ENCODE measurements at places on chromosomes 11 and 22.

DNA sequence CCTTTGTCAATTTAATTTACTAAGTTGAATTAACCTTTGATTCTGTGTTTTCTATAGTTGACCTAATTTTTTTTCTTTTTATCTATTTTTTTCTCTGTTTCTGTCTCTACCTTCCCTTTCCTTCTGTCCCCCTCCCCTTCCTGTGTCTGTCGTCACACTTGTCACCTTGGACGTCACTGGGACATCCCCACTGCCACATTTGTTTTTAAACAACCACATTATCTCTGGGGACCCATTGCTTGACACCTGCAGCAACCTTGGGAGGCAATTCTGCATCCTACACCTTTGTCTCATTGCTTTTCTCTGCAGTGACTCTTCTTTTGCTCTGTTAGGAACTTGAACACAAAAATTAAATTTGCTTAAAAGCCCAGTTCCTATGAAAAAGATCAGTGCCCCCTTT, 51.8 kb upstream of the TTC12 start:
- peak; percentile 5 for DNase-seq

GRCh38 chr11:122048401-122048800, 67.6 kb downstream of the BLID start:
- DNase-seq: no peak

GRCh38 chr11:5624489-5625279, at the start of gene TRIM34:
TSS of gene TRIM34 (plus strand) at chr11:5625001. CDS start at chr11:5632332, 7,331 bp downstream.
- DNase-seq: peak; percentile 65

- DNase-seq: no peak
Observed at GRCh38 chr11:62169448-62169847, 20.6 kb upstream of the SCGB1D1 start.

DNA sequence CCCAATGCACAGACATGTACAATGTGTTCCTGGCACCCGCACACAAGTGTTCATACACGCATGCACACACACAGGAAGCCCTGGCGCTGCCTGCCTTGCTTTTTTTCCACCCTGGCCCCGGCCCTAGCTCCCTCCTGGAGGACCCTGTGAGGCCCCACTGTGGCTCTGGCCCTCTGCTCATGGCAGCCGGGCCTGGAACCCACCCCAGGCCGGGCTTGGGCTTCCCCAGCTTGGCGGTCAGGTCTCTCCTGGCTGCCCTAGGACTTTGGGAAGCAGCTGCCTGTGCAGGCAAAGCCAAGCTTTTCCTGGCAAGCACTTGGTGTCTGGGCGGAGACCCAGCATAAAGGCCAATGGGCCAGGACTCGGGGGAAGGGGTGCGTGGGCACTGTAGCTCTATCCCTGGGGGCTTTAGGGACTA, 30.5 kb downstream of the CD82 start:
- peak; percentile 87 for DNase-seq

- no peak for DNase-seq
Observed at GRCh38 chr11:57978686-57979531, 44.8 kb upstream of the OR9Q1 start.

- no peak for DNase-seq
Observed at GRCh38 chr11:119447664-119448242, 24.8 kb upstream of the THY1 start.

- no peak for DNase-seq
Observed at GRCh38 chr11:94635072-94635471, 67.9 kb downstream of the PIWIL4 start.

DNA sequence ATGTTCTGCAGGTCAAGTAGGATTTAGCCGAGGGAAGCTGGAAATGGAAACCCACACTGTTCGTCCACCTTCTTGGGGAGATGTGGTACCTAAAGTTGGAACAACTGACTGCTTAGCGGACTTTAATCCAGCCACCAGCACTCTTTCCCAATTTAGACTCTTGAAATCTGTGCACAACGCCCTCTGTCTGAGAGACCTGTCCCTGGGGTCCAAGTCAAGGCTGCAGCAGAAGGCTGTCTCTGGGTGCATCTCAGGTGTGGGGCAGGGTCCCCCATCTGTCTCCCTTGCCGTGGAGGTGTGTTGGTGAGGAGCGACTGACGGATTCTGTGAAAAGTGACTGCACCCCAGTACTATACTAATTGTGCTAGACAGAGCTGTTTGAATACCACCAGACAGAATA, 168.2 kb upstream of the CADM1 start:
- DNase-seq: no peak

GRCh38 chr11:64998141-64998540, 1.4 kb upstream of the BATF2 start:
- no peak for DNase-seq

GRCh38 chr11:119808407-119809185, 79.6 kb upstream of the NECTIN1 start:
- no peak for DNase-seq

DNA sequence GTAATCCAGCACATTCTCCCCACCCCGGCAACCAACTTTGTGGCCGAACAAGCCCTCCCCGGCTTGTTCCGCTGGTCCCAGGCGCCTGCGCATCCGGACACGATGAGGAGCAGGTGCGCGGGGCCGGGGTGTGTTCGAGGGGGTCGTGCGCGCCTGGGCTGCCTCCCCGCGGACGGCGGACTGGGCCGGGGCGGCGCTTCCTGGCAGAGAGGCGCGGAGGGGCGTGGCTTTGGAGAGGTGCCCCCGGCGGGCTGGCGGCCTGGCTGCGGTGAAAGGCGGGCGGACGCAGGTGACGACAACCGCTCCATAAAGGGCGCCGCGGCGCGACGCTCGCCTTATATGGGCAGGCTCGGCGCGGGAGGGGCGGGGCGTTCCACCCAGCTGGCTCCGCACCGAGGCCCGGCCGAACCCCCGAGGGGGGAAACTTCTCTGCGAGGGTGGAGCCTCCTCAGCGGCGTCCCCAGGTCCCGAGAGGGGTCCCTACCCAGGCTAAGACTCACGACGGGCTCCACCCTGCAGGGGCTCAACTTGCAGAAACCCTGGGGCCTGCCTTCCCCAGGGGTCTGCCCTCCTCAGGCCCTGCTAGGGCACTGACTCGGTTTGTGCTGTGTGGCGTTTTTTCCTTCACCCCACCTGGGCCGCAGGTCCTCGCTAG, 26.4 kb downstream of the TXN2 start:
- DNase-seq: peak; percentile 88

- no peak for DNase-seq
Observed at GRCh38 chr11:110113505-110113904, 20.3 kb downstream of the ZC3H12C start.

DNA sequence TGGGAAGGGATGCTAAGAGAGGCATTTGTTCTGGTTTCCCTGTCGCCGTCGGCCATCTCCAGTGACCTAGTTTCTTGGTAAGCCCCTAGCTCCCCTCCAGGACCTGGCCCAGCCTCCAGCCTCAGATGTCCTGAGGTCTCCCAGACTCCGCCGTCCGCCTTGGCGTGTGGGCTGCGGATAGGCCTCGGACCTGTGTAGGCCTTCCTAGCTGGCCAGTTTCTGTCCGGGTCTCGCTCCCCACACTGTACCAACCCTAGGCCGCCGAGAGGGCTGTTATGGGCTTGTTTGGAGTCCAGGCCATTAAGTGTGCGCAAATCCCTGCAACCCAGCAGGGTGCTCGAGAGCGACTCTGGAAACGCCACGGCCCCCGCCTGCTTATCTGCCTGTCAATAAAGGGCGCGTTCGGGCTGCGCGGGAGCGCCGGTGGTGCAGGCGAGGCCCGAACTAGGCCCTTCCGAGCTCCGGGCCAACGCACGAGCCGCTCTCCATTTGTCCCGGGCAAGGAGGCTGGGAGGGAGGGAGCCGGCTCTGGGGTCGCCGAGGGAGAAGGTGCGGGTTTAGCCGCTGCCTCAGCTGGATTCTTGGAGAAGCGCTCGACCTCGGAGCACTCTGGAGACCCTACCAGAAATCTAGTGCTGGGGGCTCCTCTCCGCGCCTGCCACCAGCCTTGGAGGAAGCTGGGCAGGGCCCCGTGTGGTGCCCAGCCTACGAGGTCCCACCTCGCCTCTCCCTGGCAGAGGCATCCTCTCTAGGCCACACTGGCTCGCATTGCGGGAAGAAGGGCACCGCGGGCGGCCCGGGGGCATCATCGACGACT, 8.7 kb upstream of the PAX6 start:
- DNase-seq: peak; percentile 48

GRCh38 chr11:68914761-68915160, 11.1 kb downstream of the IGHMBP2 start:
- DNase-seq: no peak

- no peak for DNase-seq
Observed at GRCh38 chr11:111559800-111560464, 19.4 kb downstream of the LAYN start.

GRCh38 chr22:25492841-25493734, 71.4 kb upstream of the GRK3 start:
- no peak for DNase-seq

GRCh38 chr22:16601437-16602223, 9.0 kb upstream of the CCT8L2 start:
- DNase-seq: no peak

DNA sequence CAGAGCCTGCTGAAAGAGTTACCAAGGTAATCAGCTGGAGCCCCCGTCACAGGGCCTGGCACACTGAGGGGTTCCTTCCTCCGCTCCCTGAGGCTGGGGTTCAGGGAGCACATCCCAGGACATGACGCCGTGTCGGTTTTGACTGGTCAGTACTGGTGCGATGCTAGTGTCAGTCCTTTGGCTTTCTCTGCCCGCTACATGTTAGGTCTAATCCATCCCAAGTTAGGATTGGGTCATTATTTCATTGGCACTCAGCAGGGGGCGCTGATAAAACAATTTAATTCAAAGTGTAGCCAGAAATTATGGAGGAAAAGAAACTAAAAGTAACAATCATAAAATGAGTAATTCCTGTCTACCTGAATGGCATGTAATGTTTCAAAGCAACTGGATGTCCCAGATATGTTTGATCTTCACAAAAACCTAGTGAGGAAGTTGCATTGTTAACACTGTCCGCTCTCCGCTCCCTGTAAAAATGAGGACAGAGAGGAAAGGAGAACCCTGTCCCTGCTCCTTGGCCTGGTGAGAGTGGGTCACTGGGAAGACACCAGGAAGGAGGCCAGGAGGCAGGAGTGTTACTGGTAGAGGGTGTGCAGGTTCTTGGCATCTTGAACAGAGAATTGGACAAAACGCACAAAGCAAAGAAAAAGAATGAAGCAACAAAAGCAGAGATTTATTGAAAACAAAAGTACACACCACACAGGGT, 27.1 kb downstream of the TSKU start:
- no peak for DNase-seq

DNA sequence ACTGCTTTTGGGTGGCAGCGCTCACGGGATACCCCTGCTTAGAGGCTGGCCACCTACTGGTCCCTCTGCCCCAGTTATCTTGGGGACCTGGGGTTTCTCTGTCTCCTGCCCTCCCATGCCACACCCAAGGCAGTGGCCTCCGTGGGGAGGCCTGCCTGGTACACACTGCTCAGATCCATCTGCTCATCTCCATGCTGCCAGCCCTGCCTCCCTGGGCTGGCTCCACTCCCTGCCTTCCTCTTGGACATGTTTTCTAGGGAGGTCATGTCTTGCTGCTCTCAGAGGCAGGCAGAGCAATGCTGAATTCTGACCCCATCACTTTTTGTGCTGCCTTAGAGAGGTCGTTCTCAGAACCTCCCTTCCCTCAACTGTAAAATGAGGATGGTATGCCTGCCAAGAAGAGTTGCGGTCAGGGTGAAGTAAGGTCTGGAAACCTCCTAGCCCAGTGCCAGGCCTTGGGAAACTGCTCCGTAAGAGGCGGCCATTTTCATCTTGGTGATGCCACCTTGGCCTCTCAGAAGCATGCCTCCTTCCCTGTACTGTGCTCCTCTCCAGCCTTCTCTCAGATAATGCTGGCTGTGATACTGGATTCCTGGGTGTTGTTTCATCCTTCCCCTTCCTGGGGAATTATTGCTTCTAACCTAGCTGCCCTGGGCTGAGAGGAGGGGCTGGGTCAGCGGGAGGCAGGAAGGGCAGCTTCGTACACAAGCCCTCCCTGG, 186.4 kb upstream of the ZBED5 start:
- DNase-seq: no peak

DNA sequence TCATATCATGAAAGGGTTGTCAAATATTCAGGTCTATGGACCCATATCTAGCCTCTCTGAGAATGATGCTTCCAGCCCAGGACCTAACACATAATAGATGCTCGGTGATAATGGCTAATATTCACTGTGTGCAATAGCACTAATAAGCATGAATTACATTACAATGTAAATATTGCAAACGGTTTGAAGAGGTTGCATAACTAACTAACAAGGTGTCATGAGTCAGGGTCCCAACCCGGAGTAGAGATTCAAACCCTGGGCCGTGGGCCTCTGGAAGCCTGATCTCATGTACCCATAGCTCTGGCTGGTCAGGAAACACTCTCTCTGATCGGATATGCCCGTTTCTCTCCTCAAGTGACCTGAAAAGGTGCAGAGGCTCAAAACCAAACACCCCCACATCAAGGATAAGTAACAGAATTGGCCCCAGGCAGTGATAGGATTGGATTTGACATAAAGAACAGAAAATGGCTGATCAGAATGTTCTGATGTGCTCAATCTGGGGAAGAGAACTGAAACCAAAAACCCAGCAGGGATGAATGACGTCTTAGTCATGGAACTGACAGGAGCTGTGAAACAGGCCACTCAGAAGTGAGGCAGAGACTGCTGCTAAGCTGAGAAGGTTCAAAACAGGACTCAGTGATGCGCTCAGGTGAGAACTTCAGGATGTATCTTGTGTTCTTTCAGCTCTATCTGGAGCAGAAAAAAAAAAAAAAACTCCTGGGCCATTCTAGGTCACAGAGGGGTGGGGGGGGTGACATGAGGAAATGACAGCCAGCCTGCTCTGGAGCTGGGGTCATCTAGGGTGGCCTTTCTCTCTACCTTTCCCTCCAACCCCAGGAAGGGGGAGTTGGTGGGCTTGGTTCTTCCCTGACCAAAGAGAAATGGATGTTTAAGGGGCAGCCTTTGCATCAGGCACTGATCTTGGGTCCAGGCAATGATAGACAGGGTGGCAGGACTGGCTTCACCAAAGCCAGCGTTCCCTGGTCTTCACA, 6.6 kb upstream of the KCTD17 start:
- DNase-seq: no peak

GRCh38 chr22:26546282-26546681, 34.0 kb upstream of the TFIP11 start:
- DNase-seq: no peak

DNA sequence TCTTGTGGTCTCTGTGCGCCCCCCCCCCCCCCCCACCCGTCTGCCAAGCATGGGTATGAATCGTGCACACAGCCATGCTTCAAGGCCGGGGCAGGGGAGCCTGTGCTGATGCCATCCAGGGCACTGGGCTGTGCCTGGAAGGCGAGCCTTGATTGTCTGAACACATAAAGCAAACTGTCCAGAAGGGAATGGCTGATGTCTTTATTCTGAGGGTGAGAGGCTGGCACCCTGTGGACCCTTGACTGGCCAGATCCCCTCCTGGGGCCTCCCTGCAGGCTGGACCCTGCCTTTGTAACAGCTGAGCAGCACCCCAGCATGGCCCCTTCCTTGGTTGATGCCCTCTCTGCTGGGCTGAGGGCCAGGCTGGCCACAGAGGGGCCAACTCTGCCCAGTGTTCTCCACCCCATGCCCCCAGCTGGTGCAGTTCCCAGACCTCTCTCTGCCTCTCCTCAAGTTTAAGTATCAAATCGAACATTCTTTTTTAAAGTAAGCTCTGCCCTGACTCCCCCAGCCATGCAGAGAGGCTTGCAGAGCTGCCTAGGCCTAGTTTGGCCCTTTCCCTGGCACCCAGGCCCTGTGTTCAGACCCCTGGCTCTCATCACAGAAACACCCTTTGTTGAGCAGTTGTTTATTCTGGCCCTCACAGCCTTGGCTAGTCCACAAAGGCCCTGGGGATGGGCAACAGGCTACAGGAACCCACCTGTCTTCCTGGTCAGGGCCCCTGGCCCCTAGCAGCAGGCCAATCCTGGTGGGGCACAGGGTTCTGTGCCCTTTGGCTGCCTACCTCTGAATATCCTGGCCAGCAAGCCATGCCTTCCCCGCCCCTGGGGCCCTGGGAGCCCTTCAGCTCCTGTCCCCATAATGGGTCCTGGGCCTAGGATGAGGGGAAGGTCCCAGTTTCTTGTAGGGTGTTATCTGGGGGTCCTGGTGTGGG, 3.9 kb upstream of the RANBP1 start:
- DNase-seq: no peak
